Stimulated activated naive CD8-positive, alpha-beta T cell treated with anti-CD3 and anti-CD28 coated beads, Interleukin-15, amount 100 ng/mL, for 72 hours (primary cell): ENCODE measurements at places on chromosomes 2 and 18.

DNA sequence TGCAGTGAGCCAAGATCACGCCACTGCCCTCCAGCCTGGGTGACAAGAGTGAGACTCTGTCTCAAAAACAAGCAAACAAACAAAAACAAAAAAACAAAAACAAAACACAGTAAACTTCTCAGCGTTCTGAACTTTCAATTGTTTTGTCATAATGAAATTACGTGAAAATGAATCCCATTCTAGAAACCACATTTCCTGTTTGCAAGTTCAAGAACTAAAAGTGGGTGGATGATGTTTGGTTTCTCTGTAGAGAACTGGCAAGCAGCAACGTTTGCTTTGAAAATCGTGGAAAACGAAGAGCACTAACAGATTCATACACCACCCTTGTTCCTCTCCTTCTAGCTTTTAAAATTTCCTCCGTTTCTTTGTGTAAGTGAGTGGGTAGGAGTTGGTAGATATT is 226.1 kb upstream of the LYPD1 start:
- no peak for DNase-seq

DNA sequence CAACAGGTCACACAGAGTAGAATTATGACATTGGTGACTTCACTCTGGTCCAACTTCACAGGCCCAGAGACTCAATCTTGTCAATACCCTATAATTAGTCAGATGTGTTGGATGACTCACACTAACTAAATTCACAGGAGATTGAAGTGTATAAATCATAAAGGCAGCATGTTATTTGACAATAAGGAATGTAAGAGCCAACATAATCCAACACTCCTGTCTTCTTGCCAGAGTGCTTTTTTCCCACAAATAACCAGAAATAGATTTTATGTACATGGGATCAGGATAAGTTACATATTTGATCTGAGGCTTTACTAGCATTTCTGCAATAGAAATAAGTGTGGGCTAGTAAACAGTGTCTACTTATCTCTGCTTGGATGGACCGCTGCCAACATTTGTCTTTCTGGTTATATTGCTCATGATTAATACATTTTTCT is 42.2 kb upstream of the ZSWIM2 start:
- DNase-seq, result no peak

GRCh38 chr2:136207030-136207623 is 89.2 kb upstream of the CXCR4 start:
- DNase-seq, result no peak

GRCh38 chr18:75928706-75929105 is 501.2 kb upstream of the SMIM21 start:
- no peak for DNase-seq

GRCh38 chr18:24593886-24594285 is 133.4 kb downstream of the HRH4 start:
- no peak for DNase-seq
